ENCODE measurements at places on chromosomes 1 and 21.

DNA sequence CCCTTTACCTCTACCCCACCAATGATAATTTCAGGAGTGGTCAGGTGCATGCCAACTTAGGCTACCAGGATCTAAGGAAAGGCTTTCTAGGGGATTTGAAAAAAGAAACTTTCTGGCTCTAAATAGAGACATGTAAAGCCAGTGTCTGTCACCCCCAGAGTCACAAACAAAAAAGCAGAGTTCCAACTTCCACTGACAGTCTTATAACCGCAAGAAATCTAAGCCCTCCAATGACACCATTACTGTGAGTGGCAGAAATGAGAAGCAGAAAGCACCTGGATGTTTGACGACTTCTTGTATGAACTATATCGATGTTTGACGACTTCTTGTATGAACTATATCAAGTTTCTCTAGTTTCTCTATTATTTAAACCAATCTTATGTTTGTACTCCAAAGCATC is 6.0 kb downstream of the DENND1B start:
- no peak for DNase-seq

- no peak for DNase-seq
Measured at GRCh38 chr1:88526456-88526855, 157.6 kb upstream of the PKN2 start.

GRCh38 chr1:30084909-30085571 is 638.3 kb downstream of the MATN1 start:
- DNase-seq, result no peak

GRCh38 chr1:5947071-5947821 is 45.0 kb downstream of the NPHP4 start:
- no peak for DNase-seq

GRCh38 chr1:192766009-192766625 is 42.7 kb upstream of the RGS2 start:
- DNase-seq, result no peak

- no peak for DNase-seq
Measured at GRCh38 chr1:185208626-185209180, 51.7 kb downstream of the SWT1 start.

GRCh38 chr21:45923146-45923545 is 58.4 kb upstream of the COL6A1 start:
- DNase-seq, result no peak

DNA sequence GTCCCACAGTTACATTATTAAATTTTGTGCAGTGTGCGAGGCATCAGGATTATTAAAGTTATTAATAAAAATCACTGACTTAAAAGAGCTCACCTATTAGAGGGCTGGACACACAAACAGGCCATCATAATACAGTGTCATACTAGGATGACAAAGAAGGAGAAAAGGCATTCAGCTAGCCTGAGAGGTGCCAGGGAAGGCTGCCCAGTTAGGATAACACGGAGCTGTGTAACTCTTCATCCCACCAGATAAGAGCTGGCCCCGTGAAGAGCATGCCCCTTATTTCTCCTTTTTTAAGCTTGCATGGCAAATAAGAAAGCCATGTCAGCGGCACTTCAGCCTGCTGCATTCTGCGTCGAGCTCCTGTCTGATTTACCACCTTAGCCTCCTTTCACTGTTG is 109.5 kb downstream of the KCNK1 start:
- DNase-seq, result no peak

DNA sequence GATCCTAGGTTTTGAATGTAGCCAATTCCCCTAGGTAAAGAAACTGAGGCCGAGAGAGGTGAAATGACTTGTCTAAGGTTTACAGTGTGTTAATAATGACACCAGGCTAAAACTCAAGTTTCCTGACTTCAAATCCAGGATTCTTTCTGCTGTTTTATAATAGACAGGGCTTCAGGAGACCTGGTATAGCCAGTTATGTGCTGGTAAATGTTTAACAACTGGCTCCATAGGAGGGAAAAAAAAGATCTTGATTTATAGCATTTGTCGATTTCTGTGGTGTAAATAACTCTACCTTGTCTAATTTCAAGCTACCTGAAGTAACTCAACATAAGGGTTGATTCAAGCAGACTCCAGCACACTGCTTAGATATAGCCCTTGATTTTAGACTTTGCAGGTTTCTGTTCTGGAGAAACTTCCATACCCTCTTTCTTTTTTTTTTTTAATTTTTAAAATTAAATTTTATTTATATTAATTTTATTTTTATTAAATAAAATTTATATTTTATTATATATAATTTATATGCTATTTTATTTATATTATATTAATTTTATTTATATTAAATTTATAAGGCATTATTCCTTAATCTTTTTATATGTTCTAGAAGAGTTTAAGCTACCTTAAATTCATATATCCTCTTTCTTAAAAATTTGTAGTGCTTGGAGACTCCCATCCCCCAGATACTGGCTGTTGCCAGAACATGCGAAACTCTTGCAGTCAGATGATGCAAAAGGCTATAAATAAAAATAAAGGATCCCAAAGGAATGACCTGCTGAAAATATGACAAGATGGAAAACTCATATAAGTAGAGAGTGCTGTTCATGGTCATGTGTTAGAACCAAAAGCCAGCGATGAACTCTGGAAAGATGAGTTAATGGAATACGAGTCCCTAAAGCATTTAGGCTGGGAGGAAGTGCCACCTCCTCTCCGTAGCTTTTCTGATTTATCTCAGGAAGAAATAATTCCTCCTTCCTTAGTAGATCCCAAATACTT is 35.4 kb upstream of the SRSF10 start:
- no peak for DNase-seq

DNA sequence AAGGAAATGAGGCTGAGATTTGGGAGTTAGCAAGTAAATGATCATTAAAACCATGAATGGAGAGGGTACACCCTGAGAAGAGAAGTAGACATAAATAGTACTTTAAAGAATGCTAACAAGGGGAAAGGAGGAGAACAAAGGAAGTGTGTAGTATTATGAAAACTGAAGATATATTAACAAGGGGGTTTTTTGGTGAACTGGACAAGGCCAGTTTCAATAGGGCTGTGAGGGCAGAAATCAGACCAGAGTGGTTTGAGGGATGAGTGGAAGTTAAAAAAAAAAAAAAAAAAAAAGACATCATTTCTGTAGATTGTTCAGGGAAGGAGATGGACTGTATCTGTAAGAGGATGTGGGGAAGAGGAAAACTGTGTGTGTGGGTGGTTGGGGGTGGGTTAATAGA is 137.1 kb downstream of the PLA2G4A start:
- no peak for DNase-seq

- peak; percentile 59 for DNase-seq
Measured at GRCh38 chr1:157269656-157270375, 131.6 kb upstream of the ETV3 start.

- DNase-seq, result no peak
Measured at GRCh38 chr21:20270365-20271055, 727.7 kb upstream of the NCAM2 start.

GRCh38 chr1:183210681-183211080 is 24.6 kb downstream of the LAMC2 start:
- no peak for DNase-seq

DNA sequence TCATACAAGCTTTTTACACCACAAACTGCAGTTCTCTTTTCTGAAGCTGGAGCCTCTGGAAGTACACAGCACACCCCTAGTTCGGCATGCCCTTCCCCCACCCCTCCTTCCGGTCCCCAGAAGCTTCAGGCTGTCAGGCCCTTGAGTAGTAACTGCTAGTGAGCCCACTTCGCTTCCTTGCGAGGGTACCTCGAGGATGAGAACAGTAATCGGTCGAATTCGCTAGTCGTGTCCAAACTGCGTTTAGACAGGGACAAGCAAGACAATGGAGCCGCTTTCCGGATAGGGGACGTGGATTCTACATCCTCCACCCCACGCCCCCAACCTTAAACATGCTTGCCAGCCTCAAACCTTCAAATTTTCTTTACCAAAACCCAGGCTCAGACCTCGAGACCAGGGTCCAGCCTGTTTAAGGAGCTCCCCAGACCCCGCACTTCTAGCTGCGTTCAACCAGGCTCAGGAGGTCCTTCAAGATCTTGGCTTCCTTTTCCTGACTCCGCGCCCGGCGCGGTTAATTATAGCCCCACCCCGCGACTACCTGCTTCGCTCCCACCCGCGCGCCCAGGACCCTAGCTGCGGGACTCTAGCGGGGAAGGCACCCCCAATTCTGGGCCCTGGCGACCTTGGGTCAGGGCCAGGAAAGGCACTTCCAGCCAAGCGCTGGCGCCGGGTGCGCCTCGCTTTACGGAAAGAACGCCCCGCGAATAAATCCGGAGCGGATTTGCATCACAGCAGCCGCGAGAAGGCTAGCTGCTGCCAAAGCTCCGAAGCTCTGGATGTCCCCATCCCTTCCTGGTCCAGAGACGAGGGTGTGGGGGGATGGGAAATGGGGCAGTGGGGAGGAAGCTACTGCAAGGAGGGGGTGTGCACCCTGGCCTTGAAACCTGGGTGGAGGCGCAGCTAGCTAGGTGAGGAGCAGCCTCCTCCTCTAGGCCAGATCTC is 8.1 kb upstream of the TSPAN1 start:
- DNase-seq, result no peak

Measured in GM12878 (cell line).